Activated gamma-delta T cell treated with Interleukin-2 at 50 U/mL for 16 hours (primary cell): ENCODE measurements at places on chromosomes 6 and 20.

DNA sequence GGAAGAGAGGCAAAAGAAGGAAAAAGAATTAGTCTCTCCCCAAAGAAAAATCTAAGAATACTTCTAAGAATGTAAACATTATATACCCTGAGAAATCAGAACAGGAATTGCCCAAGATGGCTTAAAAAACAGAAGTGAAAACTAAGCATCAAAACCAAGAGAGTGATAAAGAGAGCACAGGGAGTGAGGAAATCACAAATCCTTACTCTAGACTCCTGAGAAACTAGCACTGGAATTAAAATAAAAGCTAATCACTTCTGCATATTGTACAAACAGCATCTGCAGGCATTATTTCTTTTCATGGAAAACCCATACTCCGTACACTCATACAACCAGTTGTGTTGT, 285.7 kb downstream of the BTBD9 start:
- DNase-seq: no peak

DNA sequence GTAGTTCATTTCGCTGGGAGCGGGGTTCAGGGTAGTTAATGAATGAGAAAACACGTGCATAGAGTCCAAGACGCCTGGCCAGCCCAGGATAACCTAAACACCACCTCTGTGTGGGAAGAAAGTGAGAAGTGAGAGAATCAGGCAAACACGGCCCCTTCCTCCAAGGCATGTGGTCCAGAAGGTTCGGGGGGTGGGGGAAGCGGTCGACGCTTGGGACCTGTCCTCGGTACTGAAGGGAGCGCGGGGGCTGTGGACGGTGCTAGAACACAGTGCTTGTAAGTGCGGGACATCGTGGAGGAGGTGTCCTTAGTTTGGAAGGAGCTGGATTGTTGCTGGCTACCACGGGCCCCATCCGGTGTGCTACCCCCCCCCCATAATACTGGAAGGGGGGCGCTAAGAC, 1.7 kb upstream of the VSTM2L start:
- no peak for DNase-seq

GRCh38 chr20:21702553-21703470, 2.7 kb upstream of the PAX1 start:
- DNase-seq: no peak

DNA sequence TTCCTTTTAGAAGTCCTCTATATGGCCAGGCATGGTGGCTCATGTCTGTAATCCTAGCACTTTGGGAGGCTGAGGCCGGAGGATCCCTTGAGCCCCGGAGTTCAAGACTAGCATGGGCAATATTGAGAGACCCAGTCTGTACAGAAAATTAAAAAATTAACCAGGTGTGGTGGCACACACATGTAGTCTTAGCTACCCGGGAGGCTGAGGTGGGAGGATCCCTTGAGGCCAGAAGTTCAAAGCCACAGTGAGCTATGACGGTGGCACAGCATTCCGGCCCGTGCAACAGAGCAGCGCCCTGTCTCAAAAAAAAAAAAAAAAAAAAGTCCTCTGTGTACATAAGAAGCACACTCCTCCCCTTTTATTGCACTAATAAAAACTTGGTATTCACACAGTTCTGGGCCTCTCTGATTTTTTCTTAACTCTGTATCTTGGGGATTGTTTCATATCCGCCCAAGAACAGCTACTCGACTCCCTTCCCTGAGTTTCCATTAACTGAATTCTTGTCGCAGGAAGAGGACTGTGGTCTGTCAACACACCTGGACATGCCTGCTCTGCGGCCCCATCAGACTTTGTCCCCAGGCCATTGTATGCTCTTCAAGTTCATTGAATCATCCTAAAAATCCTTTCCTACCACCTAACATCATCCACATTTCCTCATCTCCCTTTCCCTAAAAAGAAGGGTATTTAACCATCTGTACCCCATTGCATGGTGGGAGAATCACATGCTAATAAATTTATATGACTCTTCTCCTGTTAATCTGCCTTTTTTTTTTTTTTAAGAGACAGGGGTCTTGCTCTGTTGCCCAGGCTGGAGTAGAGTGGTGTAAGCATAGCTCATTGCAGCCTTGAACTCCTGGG, 25.9 kb upstream of the PPP1R3G start:
- DNase-seq: no peak

DNA sequence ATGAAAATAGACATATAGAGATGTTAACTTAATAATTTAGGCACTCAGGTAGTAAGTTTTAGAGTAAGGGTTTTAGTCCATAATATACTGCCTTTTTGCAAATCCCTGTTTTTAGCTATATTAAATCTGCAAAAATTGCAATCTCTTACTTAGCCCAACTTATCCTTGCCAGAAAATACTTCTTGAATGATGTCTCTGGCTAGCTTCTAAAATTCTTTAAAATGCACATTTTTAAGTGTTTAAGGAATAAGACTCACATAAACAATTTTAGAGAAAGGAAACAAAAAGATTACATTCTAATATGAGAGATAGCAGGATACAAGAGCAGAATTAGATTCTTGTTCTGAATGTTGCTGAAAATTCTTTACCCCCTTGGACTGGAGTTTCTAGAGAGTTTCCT, 25.8 kb upstream of the RFPL4B start:
- DNase-seq: no peak

GRCh38 chr20:21006611-21007010, 99.5 kb downstream of the LINC00237 start:
- no peak for DNase-seq

DNA sequence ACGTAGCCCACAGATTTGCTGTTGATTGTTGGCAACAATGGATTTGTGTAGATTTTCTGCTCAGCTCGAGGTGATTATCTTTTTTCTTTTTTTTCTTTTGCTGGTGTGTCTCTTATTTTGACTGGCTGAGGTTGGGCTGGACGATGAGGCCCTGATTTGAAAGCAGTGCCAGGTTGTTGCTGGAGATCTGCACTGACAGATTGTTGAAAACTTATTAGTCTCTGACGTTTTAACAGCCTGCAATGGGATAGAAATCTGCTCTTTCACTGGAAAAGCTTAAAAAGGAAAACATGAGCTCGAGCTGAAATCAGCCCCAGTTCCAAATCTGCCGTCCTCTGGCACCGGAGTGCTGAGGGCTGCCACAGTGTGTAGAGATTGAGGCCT, 87.7 kb downstream of the PDE7B start:
- no peak for DNase-seq

DNA sequence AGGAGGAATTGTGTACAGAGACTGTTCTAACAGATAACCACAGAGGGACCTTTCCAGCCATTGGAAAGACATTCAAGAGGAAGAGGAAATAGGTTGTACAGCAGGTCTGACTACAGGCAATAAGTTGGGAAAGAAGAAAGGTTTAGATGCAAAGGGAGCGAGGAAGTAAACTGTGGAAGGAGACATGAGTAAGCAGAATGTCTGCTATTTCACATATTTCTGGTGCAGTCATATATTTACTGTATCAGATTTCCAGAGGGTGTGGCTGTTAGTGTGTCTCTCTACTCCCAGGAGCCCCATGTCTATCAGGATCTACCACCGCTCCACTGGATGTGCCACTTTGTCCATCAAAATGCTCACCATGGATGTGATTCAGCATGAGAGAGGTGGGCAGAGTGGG, 25.9 kb downstream of the MRS2 start:
- no peak for DNase-seq

DNA sequence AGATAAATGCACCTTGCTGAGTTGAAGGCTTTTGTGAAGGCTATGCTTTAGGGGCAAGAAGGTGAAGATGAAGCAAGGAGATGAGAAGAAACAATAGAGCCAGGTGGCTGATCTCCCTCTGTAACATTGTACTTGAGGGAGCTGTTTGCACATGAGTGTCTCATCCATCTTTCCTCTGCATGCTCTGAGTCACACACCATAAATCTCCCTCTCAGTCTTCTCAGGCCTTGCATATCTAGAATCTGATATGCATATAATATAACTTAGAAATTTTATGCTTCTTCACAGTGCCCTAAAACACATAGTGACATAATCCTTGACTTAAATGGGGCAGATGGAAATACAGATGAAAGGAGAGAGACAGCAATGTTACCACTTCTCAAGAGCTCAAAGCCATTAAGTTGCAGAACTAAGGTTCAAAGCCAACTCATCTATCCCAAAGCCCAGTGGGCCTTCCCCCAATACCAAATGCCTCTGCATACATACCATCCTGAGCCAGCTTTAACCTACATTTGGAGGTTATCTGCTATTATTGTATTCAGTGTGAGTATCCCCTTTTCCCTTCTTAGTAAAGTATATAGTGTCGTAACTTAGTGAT, 62.4 kb upstream of the STXBP5 start:
- no peak for DNase-seq

DNA sequence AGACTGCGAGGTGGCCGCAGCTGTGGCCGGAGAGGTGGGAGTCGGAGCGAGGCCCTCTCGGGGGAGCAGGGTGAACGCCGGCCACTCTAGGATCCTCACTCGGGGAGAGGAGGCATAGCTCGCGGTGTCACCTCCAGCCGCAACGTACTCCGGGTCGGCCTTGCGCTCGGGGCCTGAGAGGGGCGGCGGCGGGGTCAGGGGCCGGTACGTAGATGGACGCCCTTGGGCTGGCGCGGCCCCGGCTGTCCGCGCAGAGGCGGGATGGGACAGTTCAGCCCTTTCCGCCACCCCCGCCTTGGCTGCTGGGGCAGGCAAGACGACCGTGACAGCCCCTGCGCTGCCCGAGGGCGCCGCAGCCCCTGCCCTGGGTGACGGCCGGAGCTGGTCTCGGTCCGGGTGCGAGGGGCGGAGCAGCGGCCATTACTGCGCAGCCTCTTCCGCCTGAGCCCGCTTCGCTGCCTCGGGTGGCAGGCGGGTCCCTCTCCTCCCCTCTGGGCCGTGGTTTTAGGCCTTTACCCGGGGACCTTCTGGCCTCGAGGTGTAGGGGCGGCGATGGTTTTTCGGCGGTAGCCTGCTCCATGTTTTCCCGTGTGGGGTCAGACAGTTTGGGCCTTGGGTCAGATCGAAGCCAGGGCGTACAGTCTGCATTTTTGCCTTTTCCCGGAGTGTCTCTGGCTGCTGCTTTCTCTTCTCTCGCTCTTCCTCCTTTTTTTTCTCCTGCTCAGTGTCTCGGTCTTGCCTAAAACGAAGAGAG, 405 bp downstream of the RNF146 start:
- peak; percentile 46 for DNase-seq

DNA sequence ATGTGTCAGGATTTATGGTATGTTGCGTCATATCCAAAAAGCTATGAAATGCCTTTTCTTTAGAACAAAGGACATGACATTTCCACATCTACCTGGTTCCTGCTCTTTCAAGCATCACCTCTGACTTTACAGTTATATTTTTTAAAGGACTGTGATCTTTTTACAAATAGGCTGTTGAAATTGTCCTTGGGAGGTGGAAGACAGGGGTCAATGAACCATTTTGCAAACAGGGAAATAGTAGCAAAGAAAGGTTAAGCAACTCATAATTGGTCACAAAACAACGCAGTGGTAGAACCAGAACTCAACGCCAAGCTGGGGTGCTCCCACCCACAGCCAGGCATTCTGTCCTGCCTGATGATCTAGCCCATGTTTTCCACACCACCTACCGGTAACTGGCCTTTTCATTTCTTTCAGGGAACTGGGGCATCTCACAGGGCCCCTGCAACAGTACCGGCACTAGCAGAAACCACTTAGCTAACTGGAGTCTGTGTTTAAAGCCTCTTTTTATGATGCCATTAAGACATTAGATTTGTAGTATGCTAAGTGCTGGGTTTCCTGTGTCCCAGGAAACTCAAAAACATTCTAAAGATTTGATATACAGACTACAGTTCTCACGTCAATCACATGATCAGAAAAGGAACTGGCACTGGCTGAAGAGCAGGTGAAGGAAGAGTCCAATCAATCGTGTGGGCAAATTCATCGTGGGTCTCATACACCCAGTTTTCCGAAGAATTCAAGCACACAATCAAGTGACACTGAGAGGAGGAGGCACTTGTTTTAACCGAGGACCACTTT, 13.9 kb downstream of the ZNF217 start:
- no peak for DNase-seq

DNA sequence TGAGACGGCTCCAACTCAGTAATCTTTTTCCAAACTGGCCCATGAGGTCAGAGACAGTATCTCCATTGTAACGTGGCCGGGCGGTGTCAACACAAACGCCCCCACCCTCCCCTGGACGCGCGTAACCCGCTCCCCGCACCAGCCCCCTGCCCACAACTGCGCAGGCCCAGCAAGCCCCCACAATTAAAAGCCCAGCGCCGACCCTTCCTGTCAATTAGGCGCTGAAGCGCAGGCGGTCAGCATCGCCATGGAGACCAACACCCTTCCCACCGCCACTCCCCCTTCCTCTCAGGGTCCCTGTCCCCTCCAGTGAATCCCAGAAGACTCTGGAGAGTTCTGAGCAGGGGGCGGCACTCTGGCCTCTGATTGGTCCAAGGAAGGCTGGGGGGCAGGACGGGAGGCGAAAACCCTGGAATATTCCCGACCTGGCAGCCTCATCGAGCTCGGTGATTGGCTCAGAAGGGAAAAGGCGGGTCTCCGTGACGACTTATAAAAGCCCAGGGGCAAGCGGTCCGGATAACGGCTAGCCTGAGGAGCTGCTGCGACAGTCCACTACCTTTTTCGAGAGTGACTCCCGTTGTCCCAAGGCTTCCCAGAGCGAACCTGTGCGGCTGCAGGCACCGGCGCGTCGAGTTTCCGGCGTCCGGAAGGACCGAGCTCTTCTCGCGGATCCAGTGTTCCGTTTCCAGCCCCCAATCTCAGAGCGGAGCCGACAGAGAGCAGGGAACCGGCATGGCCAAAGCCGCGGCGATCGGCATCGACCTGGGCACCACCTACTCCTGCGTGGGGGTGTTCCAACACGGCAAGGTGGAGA, at the start of the genes HSPA1A and HSPA1L:
Gene HSPA1A, plus strand, starts transcription at position 519 of the 814 bp plus-strand sequence. Its CDS starts 214 bp downstream, at position 733.
Gene HSPA1L, minus strand, starts transcription at position 259 of the 814 bp plus-strand sequence. CDS start 3,311 bp downstream, outside the sequence.
- DNase-seq: peak; percentile 51

DNA sequence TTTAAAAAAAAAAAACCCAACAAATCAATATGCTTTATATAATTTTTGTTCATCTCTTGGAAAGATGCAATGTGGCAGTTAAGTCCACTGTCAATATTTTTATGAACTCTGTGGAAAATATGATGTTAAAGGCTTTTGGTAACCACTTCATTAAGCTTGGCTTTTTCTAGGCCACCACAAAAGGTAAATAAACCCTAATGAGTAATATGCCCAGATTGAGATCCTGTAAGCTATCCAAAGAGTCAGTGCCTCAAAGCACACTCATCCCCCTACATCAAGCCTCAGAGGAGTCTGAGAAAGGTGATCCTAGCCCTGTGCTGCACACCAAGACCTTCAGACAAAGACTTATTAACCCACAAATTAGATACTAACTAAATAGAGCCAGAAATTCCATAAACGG, 121.1 kb downstream of the CDC5L start:
- DNase-seq: no peak

GRCh38 chr6:159298840-159299239, 129.6 kb downstream of the FNDC1 start:
- DNase-seq: no peak

DNA sequence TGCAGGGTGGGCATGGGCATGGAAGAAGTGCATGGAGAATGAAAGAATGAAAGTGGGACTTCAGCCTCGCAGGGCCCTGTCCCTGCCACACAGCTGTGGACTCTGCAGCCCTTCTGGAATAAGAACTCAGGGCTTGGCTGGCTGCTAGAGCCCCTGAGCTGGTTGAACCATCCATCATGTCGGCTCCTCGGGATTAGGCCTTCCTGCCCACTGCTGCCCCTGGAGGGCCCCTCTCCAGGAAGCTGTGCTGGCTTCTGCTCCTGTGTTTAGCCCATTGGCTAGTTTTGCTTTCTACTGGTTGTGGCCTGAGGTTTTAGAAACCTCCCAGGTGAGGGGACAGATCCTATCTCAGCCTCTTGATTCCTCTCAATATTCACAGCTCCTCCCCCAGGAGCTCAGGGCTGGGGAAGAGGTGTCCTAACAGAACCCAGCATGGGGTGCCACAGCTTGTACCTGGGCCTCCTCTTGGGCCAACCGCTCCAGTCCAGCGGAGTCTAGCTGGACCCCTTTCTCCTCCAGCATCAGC, 7.9 kb downstream of the AARS2 start:
- DNase-seq: no peak

GRCh38 chr6:91063362-91063761, 476.5 kb upstream of the MAP3K7 start:
- DNase-seq: no peak
